ENCODE measurements at places on chromosomes 7 and 10. TPM values are rescaled to one million over a fixed set of nuclear protein-coding genes. Genes with fewer than 3 reads are reported as not detected.
A peak's percentile ranks its signal among the peaks of the same experiment; 100 is the strongest.

DNA sequence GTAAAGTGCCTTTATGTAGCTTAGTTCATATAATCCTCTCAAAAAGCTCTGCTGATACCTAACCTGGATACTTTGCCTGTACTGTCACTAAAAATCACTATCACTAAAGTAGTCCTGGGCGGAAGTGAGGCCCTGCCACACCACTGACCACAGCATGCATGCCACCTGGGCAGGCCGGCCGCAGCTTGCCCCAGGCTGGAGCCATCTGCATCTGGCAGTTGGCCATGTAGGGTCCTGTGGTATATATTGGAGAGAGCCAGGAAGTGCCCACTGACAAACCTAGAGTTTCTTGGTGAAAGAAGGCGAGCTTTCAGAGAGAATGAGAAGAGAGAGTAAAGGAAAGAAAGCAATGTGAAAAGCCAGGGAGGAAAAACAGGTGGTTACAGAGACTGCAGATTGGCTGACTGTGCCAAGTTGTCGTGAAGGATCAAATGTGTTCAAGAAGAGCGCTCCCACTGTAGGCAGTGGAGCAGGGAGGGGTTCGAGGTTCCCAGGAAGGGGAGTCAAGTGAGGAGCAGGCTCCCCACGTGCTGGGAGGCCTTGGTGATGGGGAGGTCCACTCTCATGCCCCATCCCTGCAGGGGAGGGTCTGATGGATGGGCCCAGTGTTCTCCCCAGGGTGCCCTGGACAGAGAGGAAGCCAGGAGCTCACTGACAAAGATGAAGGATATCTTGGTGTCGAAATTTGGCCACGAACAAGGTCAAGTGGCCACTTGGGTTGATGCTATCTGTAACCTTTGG, 13.6 kb downstream of the LOXL4 start:
- DNase-seq: no peak

- DNase-seq: no peak
These were observed 177.4 kb downstream of the NRP1 start for GRCh38 chr10:33157103-33157502.

DNA sequence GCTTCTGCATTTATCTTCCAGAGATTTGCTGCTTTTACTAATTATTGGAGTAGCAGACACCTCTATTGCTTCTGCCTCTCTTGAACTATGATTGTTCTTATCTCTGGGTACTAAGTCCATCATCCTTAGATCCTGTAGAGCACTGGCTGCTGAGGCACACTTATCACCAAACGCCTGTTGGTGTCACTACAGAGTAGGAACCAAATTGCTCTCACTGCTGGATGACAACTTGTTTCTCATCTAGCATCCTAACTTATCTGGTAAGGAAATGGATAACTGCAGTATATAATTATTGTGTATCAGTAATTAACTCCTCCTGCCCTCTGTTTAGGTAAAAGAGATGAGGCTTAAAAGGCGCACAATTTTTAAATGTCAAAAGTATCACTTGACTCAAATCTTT, 1059.4 kb downstream of the NRG3 start:
- DNase-seq: no peak

- no peak for DNase-seq
These were observed 3.2 kb downstream of the LMBR1 start for GRCh38 chr7:156889746-156890145.

DNA sequence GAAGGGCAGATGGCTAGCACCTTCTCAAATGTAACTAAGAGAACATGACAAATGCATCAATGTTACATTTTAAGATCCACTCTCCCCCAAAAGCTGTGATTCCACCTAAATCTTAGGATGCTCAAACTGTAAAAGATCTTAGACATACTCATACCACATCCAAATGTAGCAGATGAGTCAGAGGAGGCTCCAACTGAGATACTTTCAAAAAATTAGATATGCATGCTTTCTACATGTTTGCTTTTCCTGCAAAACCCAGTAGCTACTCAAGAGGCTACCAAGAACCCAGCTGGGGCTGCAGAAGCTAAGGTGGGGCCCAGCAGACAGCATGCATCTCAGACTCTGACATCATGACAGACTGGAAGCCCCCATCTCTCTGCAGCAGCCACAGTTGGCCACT, 31.4 kb upstream of the FRMD4A start:
- no peak for DNase-seq

DNA sequence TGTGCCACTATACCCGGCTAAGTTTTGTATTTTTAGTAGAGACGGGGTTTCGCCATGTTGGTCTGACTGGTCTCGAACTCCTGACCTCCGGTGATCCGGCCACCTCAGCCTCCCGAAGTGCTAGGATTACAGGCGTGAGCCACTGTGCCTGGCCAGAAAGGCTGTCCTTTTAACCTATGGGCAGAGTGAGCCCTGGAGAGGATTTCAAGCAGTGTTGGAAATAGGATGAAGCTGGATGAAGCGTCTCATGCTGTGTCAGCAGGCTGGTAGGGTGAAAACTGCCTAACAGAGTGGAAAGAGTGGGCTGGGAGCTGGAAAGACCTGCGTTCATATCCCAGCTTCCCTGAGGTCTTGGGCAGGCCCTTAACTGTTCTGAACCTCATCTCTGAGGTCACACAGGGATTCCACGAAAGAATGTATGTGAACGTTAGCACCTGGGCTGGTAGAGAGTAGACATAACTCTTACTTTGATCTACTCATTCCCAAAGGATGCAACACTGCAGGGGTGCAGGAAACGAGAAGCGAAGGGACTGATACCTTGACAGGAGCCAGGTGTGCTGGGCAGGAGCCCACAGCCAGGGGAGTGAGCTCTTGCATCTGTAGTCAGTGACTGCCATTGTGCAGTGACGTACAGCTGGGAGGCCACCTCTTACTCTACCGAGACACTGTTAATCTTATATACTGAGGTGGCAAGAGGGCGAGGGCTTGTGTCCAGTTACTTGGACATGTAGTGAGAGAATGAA, 34.1 kb downstream of the WBP1L start:
- DNase-seq: no peak

DNA sequence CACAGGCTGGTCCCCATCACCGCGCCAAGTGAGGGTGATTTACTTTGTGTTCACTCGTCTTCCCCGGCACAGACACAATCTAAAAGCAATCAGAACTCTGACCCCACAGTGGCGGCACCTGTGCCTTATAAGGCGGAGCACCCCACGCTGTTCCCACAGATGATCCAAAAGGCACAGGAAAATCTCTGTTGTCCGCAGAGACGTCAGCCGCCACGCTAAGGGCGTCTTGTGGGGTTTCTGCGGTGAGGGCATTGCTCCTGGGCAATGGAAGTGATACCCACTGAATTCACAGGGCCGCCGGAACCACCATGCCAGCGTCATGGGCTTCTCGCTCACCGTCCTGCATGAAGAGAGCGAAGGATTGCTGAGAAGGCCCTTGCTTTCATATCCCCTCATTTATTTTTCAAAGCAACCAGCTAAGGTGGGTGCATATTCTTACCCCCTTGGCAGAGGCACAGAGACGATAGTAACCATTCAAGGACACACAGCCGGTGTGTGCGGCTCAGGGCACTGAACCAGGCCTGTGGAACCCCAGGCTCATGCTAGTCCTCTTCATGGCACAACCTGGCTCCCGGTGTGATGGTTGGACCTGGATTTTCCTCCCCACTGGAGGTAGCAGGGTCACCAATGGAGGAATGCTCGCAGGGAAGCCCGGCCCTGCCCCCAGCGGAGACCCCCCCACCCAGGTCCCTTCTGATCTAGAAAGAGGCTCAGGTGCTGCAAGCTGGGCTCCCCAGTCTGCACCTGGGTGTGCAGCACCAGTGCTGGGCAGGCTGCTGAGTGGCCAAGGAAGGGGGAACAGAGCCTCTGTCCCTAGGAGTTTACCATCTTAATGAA, 279.0 kb downstream of the TCERG1L start:
- no peak for DNase-seq

DNA sequence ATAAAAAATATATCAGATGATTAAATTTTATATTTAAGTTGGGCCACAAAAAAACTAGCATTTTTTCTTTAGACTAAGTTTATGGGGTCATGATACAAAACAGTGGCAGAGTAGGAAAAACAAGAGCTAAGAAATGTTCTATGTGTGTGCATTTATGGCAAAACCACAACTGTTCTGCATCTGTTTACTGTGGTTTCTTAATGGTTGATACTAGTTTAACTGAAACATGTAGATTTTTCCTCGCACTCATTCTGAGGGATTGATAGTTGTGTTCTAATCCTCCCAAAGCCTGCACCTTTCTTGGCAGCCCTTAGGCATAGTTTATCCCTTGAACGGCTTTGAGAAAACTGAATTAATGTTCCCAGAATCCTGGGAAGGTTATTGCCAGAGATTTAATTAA, 66.6 kb upstream of the PHYHIPL start:
- no peak for DNase-seq

DNA sequence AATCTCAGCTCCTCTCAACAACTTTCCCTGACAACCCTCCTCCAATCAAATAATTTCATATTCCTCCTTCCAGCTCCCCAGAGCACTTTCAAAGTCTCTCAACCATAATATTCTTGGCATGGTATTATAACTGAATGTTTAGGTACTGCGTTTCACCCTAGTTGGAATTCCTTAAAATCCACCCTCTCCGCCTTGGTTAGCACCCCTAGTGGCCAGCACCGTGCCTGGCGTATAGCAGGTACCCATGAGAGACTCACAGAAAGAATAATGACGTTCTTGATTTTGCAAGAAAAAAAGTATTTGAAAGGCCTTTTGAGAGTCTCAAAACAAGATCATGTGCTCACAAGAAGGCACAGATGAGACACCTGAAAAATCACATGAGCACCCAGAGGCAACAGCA, 50.9 kb downstream of the GLI3 start:
- no peak for DNase-seq

- no peak for DNase-seq
These were observed 17.3 kb downstream of the NT5C2 start for GRCh38 chr10:103175580-103176285.

DNA sequence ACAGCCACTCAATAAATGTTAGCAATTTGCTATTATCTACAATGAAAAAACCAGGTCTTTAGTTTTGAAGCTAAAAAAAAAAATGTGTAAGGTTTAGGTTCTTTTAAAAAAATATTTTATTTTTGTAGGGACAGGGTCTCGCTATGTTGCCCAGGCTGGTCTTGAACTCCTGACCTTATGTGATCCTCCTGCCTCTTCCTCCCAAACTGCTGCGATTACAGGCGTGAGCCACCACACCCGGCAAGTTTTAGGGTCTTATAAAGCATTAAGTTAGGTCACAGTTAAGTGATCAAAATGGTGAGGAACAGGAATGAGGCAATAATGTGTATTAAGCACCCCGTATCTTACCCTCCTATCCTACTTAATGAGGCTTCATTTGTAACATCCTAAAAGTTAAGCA, 774 bp downstream of the SEM1 start:
- no peak for DNase-seq

- no peak for DNase-seq
These were observed 10.4 kb downstream of the ZNF3 start for GRCh38 chr7:100071018-100071723.

DNA sequence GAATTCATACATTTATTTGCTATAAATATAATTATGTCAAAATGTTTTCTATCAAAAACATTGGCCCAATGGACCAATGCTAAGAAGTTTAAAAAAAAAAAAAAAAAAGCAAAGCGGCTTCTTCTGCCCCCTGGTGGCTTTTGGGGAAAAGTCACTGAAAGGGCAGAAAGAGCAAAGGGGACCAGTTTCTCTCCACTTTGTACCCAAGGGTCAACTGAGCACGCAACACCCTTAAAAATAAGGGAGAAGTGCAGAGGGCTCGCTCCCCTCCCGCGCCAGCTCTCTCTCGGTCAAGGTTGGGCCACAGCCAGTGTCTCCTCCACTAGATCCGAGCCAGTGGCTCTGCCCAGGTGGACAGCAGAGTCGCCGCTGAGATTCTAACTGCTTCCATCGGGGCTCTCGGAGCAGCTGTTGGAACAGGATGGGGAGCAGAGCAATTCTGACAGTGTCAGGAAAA, 136.4 kb upstream of the FGFR2 start:
- DNase-seq: peak; percentile 22

- no peak for DNase-seq
These were observed 1.1 kb downstream of the SNX13 start for GRCh38 chr7:17939211-17939605.

- peak; percentile 45 for DNase-seq
These were observed 448 bp upstream of the PTER start for GRCh38 chr10:16436367-16436757.

GRCh38 chr7:84336303-84336702, 141.7 kb upstream of the SEMA3A start:
- no peak for DNase-seq

DNA sequence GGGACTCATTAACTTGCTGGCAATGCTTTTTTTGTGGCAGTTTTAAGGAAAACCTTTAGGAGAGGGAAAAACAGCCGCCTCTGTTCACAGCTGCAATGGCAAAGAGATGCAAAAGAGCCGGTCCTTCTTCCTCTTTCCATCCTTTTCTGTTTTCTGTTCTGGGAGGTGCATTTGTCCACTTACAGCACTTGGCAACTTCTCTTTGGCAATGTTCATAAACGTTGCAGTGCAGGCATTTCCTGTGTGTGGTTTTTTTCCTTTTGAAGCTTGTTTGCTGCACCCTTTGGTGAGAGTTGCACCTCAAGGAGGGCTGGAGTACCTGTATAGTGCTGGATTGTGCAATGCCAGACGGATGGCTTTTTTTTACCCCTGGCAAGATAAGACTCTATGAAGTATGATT, 53.9 kb upstream of the HABP2 start:
- DNase-seq: no peak

DNA sequence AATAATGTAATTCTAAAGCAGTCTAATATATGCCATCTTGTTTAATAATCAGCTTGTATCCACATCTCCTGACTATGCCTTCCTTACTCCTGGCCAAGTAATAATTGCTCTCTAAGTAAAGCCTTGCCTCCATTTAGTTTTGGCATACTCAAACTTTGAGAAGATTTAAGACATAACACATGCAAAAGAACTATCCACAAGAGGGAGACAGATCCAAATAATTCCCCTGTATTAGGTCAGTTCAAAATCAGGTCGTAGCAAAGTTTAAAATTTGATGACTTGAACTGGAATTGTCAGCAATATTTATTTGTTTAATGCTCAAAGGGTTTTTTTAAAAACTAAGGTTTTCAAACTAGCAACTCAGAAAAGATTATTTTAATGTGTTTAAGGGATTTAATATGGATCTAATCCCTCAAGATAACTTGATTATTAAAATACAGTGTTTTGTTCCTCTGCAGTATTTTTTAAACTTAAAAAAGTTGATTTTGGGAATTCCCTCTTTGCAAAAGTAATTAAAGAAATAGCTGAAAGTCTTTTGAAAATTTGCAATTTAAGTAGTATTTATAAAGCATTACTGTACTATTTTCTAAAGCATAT, 95.3 kb downstream of the HDAC9 start:
- no peak for DNase-seq

GRCh38 chr7:133491846-133492652, 239.2 kb downstream of the EXOC4 start:
- DNase-seq: no peak

The RBM20 gene
- total RNA-seq: 0.38 TPM

The HMX3 gene
- total RNA-seq: 0.45 TPM

The SYT15 gene
- 0.98 TPM for total RNA-seq

The CFAP46 gene
- total RNA-seq: not detected

The MYL7 gene
- total RNA-seq: not detected

The AKR1D1 gene
- total RNA-seq: not detected

The PILRA gene
- 5.8 TPM for total RNA-seq

The TAS2R41 gene
- total RNA-seq: not detected
